Central memory CD4-positive, alpha-beta T cell (primary cell): ENCODE measurements at places on chromosomes 16 and 17.

GRCh38 chr16:87058728-87059250 is 258.4 kb downstream of the C16orf95 start:
- DNase-seq, result no peak

DNA sequence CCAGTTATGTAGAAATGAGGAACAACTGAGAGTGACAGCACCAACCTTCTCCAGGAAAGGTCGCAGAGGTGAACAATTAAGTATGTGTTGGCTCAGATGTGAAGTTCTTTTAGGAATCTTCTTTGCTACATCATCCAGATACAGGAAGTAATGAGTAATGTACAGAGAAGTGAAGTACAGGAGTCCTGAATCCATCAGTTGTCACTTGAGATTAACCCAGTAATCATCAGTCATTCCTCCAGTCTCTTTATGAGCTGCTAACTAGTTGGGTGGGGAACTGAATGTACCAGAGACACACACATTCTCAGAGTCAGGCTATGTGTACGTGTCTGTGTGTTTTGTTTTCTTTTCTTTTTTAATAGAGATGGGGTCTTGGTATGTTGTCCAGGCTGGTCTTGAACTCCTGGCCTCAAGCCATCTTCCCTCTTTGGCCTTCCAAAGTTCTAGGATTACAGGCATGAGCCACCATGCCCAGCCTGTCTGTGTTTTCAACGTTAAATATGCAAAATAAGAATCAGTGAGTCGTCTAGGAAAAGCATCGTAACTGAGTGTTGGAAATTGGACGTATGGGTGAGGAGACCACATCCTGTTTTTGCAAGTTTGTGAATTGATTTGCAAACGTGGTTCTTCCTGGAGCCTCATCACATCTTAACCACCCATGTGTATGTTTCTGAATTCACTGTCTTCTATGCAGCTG is 19.9 kb downstream of the ZNF200 start:
- peak; percentile 75 for DNase-seq

GRCh38 chr17:59510611-59511010 is 54.8 kb upstream of the DHX40 start:
- DNase-seq, result no peak

- DNase-seq, result no peak
These were observed 66.9 kb downstream of the PLXDC1 start for GRCh38 chr17:39084558-39084957.

- DNase-seq, result no peak
These were observed 279.5 kb upstream of the ASIC2 start for GRCh38 chr17:33572615-33573014.

DNA sequence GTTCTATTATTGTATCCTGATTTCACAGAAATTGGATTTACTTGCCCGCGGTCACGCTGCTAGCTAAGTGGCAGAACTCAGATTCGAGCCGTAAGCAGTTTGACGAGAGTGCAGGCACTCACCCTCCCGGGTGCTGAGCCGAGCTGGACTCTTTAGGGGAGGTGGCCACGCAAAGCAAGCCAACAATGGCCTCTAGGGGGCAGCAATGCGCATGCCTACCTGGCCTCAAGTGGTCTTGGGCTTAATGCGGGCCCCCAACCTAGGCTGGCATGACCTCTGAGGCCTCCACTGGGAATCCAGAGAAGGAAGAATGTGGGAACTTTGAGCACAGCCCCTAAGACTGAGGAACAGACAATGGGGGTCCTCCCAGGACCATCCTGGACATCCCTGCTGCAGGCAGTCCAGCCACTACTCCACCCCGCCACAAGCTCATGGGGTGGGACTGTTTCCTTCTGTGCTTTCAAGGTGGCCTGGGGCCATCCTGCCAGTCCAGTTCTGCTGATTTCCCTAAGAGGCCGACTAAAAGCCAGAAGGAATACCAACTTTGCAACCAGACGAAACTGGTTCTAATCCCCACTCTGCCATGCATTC is 276.5 kb downstream of the XYLT1 start:
- DNase-seq, result peak; percentile 32

DNA sequence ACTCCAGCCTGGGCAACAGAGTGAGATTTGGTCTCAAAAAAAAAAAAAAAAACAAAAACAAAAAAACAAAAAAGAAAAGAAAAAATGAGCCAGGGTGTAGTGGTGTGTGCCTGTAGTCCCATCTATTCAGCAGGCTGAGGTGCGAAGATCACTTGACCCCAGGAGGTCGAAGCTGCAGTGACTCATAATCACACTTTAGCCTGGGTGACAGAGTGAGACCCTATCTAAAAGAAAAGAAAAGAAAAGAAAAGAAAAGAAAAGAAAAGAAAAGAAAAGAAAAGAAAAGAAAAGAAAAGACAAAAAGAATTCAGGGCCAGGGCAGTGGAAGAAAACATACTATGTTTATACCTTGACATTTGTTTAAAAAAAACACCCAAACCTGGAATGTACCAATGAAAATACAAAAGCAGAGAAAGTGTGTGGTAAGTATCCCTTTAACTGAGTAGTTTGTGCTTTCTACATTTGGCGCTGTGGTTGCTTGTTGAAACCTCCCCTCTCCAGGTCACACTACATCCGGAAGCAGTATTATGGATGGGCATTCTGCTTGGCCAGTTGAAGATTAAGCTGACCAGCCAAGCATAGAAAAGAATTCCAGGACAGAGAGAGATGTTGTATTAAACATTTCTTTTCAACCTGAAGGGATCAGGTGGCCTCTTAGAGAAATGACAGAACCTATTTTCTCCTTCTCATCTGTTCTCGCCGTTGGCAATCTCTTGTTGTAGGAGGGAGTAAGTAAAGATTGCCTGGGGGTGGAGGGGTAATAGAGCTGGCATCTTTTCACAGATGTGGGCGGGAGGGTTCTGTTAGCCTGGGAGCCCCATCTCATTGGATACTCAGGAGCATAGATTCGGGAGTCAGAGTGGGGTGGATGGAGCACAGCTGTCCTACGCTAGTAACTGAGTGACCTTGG is 12.1 kb upstream of the PRKCB start:
- DNase-seq, result no peak

- DNase-seq, result no peak
These were observed 2.4 kb upstream of the RBFOX3 start for GRCh38 chr17:79613195-79613772.

GRCh38 chr16:50600582-50601283 is 52.5 kb downstream of the NKD1 start:
- DNase-seq, result no peak

DNA sequence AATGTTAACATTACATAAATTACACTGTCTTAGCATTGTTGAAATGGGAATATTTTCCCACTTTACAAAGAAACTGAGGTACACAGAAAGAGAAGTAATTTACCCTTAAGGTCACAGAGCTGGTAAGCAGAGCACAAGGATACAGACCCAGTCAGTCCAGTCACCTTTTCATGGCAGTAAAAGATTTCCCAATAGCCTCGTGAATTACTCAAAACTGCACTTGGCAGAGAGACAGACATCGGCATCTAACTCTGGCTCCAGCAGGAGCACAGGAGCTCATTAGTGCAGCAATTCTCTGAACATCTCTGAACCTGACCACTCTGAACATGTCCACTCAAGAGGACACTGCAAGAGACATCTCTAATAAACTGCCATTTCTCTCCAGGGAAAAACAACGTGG is 3.1 kb downstream of the TEX2 start:
- no peak for DNase-seq

GRCh38 chr17:20153231-20153630 is 144.1 kb downstream of the SPECC1 start:
- no peak for DNase-seq

DNA sequence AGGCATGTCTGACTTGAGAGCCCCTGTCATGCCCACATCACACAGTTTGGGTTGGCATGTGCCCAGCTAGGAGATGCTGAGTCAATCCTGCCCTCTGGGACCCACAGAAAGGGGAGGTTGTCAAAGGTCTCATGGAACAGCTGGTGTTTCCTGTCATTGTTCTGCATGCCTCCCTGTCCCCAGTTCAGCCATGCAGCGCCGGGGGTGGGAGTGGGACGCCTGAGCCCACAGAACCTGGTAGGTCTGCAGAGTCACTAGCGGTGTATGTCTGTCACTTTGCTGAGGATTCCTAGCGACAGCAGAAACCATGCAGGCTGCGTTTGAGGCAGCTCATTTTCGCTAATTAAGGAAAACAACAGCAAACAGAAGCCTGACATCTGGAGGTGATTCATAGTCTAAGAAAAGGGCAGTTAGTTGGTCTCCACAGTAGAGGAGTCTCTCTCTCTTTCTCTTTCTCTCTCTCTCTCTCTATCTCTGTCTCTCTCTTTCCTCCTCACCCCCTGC is 19.6 kb upstream of the CCL1 start:
- no peak for DNase-seq

DNA sequence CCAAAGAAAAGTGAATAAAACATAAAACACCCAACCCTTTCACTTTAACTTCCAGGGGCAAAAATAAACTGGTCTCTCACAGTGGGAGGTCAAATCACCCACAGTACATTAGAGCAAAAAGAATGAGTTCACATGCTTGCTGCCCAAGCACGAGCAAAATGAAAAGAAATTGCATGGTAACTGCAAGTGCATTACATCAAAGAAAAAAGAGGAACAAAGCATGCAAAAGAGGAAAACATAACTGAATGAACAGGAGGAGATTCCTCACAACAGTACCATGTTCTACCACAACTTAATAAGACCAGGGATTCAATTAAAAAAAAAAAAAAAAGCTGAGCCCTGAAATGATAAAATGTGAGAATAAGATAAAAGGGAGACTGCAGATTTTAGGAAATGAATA is 12.3 kb downstream of the DNAH2 start:
- DNase-seq, result no peak

- no peak for DNase-seq
These were observed 42.4 kb upstream of the LHX1 start for GRCh38 chr17:36894925-36895324.

GRCh38 chr16:10206215-10206614 is 24.0 kb upstream of the GRIN2A start:
- DNase-seq, result no peak

DNA sequence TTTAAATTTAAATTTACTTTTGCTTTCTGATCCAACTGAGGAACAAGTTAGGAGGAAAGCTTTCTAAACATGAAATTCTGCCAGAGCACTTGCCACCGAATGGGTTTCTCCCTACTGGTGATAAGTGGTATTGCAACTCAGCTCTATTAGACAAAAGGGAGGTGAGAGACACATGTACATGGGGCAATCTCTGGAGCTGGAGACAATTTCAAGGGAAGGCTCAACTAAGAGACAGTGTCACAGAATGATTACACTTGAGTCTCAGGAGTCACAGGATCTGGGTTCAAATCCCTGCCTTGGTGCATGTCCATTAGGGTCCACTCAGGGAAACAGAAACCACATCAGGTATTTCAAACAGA is 37.4 kb downstream of the SOCS1 start:
- no peak for DNase-seq

- no peak for DNase-seq
These were observed 7.4 kb downstream of the GSDMA start for GRCh38 chr17:39970157-39970692.
